ENCODE measurements at places on chromosomes 2 and 18. TPM values are rescaled to one million over a fixed set of nuclear protein-coding genes. Genes with fewer than 3 reads are reported as not detected.

The IL36A gene
- not detected for total RNA-seq

The HOXD4 gene
- total RNA-seq = not detected

The RAB6C gene
- 0.16 TPM for total RNA-seq

The ITGB6 gene
- 0.99 TPM for total RNA-seq

The AGXT gene
- total RNA-seq = not detected

The BOLL gene
- not detected for total RNA-seq

GRCh38 chr2:25056098-25056821 lies 14.4 kb downstream of the EFR3B start:
- DNase-seq = no peak

DNA sequence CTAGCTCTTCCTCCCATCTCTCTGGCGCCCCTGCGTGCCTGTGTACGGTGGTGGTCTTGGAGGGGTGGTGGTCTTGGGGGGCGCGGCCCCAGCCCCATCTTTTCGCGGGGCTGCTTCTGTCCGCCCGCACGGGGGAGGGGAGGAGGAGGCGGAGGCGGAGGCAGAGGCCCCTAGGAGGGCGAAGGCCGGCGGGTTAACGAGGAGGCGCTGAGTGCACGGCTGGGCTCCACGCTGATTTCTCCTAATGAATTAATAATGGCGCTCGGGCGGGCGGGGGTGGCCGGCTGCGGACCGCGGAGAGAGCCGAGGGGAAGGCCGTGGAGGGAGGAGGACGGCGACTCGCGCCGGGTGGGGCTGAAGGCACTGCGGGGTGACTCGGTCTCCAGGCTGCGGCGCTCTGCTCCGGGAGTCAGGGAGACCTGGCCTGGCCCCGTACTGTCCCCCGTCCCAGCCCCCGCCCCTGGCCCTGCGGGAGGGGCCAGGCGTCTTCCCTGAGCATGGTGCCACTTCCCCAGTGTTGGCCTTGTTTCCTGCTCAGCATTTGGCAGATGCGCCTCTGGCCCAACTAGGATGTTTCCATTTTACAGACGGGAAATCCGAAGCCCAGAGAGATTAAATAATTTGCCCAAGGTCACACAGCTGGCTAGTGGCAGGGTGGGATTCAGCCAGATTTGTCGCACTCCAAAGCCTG lies 6.0 kb downstream of the GAREM2 start:
- peak; percentile 33 for DNase-seq

DNA sequence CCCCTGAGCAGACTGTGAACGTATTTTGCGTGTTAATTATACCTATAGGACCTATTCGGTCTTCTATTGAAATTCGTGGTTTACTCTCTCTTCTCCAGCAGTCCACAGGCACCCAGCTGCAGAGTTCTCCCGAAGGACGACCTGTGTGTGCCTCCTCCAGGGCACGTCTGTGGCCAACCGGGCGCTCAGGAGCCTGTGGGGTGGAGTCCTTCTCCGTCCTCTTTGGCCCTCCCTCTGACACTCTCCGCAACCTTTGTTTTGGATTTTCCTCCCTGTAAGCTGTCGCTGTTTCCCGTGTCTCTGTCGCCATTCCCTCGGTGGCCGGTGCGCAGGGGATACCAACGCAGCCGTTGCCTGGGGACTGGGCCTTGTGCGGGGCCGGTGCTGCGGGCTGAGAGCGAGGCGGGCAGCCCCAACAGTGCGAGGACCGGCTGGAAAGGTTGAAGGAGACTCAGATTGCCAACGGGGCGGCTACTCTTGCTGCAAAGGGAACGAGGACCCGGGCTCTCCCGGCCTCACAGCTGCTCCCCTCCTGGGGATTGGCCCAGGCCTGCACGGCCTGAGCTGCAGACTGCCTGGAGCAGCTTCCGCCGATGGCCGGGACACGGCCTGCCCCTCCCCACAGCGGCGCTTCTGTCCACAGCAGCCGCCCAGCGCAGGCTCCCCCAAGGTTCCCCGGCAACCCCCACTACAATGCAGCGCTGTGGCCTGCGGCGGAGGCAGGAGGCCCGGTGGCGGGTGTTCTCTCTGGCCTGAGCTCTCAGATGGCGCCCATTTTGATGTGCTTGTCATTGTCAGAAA lies 221.0 kb downstream of the MTX2 start:
- peak; percentile 61 for DNase-seq

DNA sequence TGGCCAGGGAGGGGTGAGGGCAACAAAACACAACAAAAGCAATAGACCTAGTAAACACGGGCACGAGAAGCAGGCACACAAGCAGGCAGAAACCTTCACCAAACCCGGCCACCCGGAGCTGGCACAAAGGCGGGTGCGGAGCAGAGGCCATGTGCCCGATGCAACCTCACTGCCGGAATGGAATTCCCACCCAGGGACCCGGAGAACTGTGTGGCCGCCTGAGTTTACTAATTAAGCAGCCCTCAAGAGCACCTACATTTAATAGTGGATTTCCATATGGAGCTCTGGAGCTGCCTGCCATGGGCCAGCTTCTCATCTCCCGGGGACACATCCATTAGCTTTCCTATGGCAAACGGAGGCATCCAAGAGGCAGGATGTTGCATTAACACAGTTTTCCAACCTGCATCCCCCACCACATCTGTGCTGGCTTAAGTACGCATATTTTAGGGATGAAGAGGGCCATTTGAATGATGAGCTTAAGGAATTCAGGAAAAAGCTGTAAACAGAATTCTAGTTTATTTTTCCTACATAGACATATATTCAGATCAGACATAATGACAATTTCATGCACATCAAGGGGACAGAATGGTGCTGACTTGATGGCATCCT lies 104.5 kb upstream of the SMIM21 start:
- no peak for DNase-seq

DNA sequence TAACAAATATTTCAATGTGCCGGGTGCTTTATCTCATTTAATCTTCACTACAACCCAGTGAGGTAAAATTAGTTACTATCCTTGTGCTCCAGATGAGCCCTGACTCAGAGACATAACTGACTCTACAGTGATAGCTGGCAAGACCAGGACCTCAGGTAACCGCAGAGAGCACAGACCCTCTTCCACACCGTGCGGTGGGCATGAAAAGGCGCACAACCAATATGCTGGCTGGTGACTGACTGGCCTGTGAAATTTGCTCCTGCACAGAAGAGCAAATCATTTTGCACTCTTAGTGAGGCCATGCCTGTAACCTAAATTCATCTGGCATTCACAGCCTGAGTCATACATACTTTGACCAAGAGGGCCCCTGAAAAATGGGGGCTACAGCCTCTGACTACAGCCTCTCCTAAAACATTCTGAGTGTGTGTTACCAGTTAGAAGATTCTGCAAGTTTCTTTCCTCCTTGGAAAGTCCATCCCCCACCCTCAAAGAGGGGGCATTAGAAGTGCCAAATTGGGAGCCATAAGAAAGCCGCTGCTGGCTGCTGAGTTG lies 22.4 kb upstream of the MSGN1 start:
- DNase-seq = no peak

GRCh38 chr2:143905587-143905986 lies 614.3 kb downstream of the ZEB2 start:
- DNase-seq = no peak

DNA sequence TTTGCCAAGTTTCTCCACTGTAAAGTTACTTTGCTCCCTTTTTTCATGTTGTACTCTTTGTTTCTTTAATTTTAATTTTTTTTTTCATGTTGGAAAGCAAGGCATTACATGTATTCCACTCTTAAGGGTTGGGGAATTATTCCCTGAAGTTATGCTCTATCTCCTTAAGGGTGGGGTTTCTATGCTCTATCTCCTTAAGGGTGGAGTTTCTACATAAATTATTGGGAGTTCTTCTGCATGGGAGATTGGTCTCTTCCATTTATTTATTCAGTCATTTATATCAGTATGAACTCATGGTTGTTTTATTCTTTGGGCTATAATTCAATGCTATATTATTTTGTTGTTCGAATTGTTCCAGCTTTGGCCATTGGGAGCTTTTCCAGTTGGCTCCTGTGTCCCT lies 11.2 kb downstream of the MRPL33 start:
- DNase-seq = no peak

GRCh38 chr2:17460371-17461086 lies 57.7 kb downstream of the RAD51AP2 start:
- DNase-seq = no peak

- no peak for DNase-seq
These were observed 105.8 kb downstream of the SPP2 start for GRCh38 chr2:234156326-234156725.
